Dermis blood vessel endothelial cell (primary cell): ENCODE measurements at places on chromosomes 2 and 18. TPM values are rescaled to one million over a fixed set of nuclear protein-coding genes. Genes with fewer than 3 reads are reported as not detected.

Gene GNLY
- total RNA-seq = not detected in 2 replicates

Gene KCNJ13
- not detected in 2 replicates for total RNA-seq

Gene CD8A
- 0.05 TPM in 1 of 2 replicates, not detected in the other for total RNA-seq

DNA sequence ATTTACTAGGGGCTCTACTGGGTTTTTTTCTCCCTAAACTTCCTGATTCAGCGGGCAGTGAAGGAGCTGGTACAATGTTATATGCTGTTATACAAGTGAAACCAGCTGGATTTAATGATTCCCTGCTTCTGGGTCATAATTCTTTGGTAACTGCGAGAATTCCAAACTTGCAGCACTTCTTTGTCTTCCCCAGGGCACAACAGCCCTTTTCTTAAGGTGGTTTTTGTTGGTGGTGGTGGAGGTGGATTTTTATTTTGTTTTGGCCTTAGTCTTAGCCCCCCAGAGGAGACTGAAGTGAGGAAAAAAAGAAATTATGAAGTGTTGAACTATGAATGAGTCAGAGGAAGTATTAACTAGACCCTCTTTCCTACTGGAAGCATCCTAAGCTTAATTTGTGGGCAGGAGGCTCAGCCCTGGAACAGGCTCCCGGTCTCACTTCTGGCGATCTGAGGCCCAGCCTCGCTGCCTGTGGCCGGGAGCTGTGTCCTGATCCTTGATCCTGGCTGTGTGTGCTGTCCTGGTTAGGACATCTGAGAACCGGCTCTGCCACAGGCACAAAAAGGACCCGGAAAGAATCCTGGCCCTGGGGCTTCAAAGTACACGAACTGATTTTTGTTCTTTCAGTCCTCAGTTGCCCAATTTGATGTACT lies 141.9 kb downstream of the LYPD6B start:
- DNase-seq = no peak

GRCh38 chr2:65317841-65318240 lies 90.2 kb downstream of the ACTR2 start:
- no peak for DNase-seq

GRCh38 chr2:130369311-130369964 lies 13.6 kb downstream of the PTPN18 start:
- no peak for DNase-seq
